ENCODE measurements at places on chromosomes 7 and 10.

- no peak for DNase-seq
Observed at GRCh38 chr10:122132882-122133565, 138.1 kb upstream of the BTBD16 start.

- no peak for DNase-seq
Observed at GRCh38 chr7:22697876-22698606, 29.0 kb upstream of the IL6 start.

- no peak for DNase-seq
Observed at GRCh38 chr10:111109501-111110242, 32.8 kb downstream of the ADRA2A start.

DNA sequence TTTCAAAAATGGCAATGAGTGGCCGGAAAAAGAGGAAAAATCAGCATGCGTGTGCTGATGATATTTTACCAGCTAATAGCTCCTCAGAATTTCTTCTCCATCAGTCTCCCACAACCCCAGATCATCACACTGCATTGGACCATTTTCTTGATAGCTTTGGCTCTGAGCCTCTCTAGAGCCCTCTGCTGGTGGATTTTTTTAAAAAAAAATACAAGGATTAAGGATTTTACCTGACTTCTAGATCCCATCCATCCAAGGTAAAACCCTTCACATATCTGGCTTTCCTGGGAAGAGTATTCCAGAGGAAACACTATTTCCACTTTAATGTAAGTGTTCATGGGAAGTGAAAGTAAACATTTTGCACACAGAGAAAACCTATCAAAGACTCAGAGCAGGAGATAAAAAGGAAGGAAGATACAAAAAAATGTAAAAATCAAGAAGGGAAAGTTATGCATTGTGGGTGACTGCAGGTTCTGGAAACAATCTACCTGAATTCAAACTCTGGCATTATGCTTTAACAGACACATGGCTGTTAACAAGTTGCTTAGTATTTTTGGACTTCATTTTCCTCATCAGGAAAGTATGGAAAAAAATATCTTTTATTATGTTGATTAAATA is 380.9 kb downstream of the LRRTM3 start:
- DNase-seq: no peak

DNA sequence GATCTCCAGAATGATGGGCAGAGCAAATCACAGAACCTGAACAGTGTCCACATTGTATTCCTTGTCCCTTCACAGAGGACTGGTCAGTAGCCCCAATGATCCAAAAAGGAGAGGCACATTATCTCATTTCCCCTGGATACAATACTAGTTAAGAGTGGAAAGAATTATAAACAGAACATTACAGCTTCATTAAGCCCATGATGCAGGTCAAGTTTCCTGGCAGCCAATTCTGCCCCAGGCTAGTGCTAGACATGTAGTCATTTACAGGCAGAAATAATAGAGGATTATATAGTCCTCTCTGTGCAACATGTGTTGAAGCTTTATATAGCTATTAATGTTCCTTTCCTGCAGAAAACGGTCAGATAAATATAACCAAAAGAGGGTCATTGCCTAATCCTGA is 124.3 kb upstream of the WNT16 start:
- no peak for DNase-seq

GRCh38 chr10:90435296-90435695 is 422.5 kb downstream of the HTR7 start:
- DNase-seq: no peak

DNA sequence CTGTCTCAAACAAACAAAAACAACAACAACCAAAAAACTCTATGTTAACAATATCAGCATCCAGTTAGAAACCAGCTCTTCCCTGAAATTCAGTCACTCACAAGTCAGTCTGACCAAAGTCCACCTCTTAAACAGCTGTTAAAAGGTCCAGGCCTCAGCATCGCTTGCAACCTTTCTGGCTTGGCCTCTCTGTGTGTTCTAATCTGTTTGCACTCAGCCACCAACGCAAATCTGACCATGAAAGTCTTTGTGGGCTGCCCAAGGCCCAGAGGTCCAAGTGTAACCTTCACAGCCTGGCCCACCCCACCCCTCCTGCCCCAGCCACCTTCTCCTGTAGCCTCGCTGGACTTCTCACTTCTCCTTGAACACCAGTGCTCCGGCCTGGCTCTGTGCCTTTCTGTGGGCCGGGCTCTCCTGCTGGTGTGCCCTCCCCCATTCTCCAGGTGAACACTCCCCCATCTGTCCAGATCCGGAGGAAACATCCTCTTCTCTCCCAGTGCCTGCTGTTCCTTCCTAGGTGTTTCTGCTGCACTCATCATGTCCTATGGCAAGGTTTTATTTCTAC is 72.2 kb upstream of the EFCAB10 start:
- DNase-seq: no peak

DNA sequence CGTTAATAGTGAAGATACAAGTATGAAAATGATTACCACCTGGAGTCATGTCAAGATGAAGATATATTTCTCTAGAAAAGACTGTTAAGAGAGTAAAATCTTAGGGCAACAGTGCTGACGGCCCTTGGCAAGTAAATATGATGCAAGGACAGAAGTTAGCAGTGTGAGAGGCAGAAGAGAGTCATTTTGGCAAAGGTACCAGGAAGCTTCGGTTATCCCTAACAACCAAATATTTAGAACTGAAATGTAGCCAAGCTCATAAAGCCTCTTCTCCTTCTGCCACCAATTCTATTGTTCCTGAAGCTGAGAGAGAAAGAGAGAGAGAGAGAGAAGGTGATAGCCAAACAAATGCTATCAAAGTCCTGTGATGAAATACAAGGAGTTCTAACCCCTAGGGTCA is 109.6 kb downstream of the MACC1 start:
- no peak for DNase-seq

DNA sequence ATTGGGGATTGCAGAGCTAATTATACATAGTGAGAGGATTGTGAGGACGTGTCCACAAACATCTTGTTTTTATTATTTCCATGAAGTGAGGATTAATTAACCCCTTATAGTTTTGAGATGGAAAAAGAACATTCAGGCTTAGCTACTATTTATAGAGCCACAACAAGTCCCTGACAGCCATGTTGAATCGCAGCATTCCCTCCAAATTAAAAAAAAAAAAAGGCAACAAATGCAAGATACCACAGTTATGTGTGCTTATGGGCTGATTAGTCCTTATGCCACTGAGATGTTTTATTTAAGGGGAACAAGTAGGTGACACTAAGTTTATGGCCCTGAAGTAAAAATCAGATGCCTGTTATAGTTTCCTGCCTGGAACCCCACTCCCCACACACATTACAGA is 350.3 kb downstream of the GPAM start:
- DNase-seq: no peak

GRCh38 chr7:55618913-55619312 is 46.6 kb upstream of the VOPP1 start:
- DNase-seq: no peak

GRCh38 chr7:87225696-87226095 is 6.2 kb upstream of the TMEM243 start:
- no peak for DNase-seq

GRCh38 chr7:36787933-36788378 is 63.7 kb upstream of the AOAH start:
- DNase-seq: peak; percentile 36

GRCh38 chr7:152596824-152597223 is 79.1 kb downstream of the XRCC2 start:
- DNase-seq: no peak

DNA sequence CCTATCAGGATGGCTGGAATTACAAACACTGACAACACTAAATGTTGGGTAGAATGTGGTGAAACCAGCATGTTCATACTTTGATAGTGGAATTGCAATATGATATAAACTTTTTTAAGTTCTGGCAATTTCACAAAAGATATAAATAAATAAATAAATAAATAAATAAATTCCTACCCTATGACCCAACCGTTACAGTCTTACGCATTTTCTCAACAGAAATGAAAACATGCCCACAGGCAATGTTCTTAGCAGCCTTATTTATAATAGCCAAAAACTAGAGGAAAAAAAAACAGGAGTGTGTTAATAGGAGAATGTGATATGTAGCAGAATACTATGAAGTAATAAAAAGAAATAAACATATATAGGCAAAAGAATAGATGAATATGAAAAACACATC is 318.9 kb downstream of the IPMK start:
- no peak for DNase-seq

DNA sequence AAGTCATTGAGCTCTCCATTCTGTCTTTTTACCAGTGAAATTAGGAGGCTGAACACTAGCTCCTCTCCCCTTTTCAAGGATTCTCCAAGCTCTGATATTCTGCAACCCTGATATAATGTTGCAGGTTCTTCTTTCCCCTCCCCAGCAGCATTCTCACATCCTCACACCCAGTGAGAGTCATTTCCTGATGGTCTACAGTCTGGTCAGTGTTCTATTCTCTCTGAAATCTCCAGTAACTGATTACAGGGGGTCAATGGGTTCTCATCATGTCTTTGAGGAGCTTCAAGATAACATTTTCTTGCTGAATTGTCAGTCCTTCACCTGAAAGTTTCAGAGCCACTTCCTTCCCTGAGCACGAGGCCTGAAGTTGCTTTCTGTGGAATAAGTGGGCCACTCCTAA is 299.4 kb downstream of the PTEN start:
- DNase-seq: no peak

DNA sequence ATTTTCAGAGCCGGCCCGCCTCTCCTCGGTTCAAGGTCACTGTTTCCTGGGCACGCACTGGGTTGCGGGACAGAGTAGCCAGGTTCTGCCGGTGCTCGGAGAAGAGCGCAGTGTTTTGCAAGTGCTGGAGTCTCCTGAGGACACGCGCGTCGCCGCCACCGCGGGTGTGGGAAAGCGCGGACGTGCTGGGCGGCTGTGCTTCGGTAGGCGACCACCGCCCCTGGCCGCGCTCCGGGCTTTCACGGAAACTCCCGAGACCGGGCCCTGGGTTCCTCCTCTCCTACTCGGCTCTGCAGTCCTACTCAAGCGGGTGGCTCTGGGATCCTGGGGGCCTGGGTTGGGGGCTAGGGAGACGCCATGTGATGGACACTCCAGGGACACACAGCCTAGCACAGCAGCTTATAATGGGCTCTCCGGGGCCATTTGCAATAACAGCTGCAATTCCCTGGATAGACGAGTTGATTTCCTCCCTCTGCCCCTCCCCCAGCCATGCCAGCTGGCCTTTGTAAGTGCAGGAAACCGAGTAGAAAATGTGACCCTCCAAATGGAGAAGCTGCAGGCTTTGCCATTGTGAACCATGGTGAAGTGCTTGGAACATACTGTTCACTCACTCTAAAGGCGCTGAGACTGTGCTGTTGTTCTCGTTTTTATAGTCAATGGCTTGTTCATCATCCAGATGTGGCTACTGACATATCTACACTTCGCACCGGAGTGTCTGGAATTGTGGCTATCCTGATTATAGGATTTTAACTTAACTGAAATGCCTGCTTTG is 2.1 kb downstream of the FRAT1 start:
- DNase-seq: peak; percentile 36

GRCh38 chr10:11106621-11107374 is 89.1 kb downstream of the CELF2 start:
- DNase-seq: no peak

GRCh38 chr7:132609906-132610520 is 33.7 kb upstream of the PLXNA4 start:
- DNase-seq: no peak

DNA sequence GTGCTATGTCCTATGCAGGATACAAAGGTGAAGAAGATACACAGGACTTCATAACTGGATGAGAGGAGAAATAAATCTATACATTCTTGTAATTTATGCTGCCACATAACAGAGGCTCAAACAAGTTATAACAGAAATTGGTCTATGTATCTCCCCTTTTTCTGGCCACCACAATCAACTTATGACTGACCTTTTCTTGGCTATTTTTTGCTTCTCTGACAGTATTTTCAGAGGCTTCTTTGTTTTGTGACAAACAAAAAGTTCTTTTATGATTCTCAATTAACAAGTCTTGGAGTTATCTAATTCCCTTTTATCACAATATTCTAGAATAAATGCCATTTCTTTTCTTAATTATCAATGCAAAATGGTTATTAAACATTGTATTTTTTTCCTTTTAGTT is 953.0 kb upstream of the ZWINT start:
- no peak for DNase-seq

DNA sequence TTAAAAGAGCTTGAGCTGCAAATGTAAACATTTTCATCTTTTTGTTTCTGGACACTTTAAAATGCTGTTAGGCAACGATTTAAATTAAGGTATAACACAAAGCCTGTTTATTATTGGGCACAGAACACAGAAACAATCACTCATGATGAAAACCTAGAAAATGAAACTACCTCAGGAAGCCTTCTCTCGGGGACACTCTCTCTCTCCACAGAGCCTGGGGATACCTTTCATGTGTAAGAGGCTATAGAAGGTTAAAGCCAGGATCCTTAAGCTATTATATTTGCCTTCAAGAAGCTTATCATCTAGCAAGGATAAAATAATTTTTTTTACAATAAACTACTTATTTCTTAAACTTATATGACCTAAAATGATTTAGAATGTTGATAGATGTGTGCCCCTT is 194.1 kb downstream of the SKAP2 start:
- no peak for DNase-seq

GRCh38 chr10:131085091-131085860 is 226.2 kb downstream of the TCERG1L start:
- DNase-seq: no peak

GRCh38 chr7:139875821-139876241 is 46.8 kb downstream of the TBXAS1 start:
- DNase-seq: no peak

- no peak for DNase-seq
Observed at GRCh38 chr7:27030393-27031050, 65.3 kb downstream of the HOXA1 start.

GRCh38 chr10:11010582-11010981 is 7.1 kb upstream of the CELF2 start:
- no peak for DNase-seq

DNA sequence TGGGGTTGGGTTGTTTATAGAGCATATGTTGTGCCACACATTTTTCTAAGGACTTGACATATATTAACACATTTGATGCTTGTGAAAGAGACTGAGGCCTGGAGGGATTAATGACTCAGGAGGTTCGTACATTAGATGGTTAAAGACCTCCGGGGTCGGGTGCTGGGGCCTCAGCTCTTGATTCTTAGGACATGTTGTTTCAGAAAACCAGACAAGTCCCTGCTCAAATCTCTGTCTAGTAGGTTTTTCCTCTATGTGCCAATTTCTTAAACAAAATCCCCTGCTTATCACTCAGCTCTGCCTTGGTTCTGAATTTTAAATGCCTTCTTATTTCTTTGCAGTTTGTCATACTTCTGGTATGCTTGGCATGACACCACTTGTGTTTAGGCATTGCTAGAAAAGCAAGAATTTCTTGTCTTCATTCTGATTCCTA is 5.8 kb downstream of the UPP1 start:
- no peak for DNase-seq

DNA sequence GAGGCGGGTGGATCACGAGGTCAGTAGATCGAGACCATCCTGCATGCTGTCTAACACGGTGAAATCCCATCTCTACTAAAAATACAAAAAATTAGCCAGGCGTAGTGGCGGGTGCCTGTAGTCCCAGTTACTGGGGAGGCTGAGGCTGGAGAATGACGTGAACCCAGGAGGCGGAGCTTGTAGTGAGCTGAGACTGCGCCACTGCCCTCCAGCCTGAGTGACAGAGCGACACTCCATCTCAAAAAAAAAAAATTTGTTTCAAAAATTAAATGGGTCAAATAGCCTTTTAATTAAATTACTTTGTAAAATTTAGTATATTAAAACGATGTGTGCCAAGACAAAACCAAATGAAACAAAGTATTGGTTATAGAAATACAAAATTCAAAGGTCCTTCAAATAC is 6.8 kb upstream of the MRC1 start:
- DNase-seq: no peak
